ENCODE measurements at places on chromosomes 5 and 9. TPM values are rescaled to one million over a fixed set of nuclear protein-coding genes. Genes with fewer than 3 reads are reported as not detected.

NRG2 gene
- polyA plus RNA-seq, result 0.96 TPM

- no peak overlapping the region for H3K4me3 ChIP-seq
- H3K36me3 ChIP-seq, result no peaks in the 10 kb centered on the region
- no peaks in the 10 kb centered on the region for H3K27me3 ChIP-seq
- no peak overlapping the region for H3K27ac ChIP-seq
Observed at GRCh38 chr5:160458806-160459800, 37.4 kb downstream of the PTTG1 start.

DNA sequence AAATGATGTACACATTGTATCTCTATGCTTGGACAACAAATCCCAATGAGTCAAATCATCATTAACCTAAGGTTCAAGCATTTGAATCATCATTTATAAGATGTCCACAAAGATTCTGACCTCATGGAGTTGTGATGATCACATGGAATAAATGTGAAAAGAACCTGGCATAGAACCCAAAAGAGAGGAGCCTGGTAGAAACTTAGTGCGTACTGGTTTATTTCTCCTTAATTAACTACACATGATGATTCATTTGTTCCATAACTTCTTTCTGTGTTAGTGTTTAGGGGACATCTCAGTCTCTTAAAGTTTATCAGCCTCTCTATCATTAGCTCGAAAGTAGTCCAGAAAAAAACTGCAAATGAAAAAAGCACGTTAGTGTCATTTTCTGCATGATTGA, 411.6 kb downstream of the BRINP1 start:
- no peaks in the 10 kb centered on the region for H3K36me3 ChIP-seq
- DNase-seq, result no peak
- no peak overlapping the region for H3K27ac ChIP-seq

- peaks cover 21% of the 10 kb centered on the region for H3K4me1 ChIP-seq
- H3K4me3 ChIP-seq, result no peak overlapping the region
- no peaks in the 10 kb centered on the region for H3K27me3 ChIP-seq
- no peaks in the 10 kb centered on the region for H3K36me3 ChIP-seq
Observed at GRCh38 chr5:96871027-96871399, 5.3 kb upstream of the ERAP2 start.

DNA sequence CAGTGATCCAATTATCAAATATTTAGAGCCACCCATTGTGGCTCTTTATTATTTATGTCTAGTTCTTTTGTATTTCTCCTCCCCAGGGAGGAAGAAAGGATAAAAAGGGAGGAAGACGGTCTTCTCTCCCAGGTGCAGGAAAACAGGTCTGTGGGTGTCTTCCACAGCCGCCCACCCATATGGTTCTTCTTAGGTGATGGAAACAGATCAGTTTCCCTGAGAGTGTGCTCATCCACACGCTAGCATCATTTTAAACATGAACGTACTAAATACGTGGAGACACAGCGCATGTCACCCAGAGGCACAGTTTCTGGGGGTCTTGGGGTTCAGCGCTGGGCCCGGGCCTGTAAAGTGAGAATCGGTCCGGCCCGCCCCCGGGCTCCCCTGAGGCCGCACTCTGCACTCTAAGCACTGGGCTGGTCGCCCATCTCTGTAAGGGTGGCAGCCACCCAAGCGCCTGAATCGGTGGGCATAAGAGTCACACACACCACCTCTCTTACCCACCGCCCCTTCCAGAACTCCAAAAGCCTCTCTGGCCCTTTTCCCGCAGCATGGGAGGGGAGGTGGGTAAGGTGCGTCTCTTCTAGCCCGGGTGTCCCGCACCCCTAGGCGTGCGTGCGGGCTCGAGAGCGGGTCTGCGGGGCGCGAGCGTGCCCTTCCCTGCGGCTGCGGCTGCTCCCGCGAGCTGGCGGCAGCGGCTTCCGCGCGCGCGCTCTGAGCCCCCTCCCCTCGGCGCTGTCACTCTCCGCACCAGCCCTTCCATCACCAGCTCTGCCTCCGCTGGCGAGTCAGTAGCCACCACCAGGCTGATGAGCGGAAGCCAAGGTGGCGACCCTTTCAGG, 1.3 kb downstream of the PTCH1 start:
- DNase-seq, result no peak
- no peak overlapping the region for H3K27ac ChIP-seq
- H3K27me3 ChIP-seq, result peaks cover 82% of the 10 kb centered on the region
- no peaks in the 10 kb centered on the region for H3K36me3 ChIP-seq
- peaks cover 10% of the 10 kb centered on the region for H3K4me1 ChIP-seq
- H3K4me3 ChIP-seq, result peak overlapping the region; percentile 48

PCDHGB5 gene
- 1.1 TPM for polyA plus RNA-seq
